ENCODE measurements at places on chromosomes 12 and 14.

DNA sequence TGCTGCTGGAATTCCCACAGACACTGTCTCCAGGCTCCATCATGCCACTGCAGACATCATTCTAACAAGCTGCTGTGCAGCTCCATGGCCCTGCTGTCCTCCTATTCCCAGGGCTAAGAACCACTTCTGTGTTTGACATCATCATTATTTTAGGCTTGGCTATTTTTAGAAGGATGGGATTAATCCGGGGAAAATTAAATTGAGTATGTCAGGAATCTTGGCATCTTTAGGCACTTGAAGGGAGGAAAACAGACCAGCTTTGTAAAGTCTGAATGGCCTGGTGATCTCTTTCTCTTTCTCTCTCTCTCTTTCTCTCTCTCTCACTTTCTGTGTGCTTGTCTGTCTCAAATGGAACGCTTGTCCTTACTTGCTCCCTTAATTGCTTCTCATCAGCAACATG is 568.3 kb upstream of the FLRT2 start:
- no peak for DNase-seq

DNA sequence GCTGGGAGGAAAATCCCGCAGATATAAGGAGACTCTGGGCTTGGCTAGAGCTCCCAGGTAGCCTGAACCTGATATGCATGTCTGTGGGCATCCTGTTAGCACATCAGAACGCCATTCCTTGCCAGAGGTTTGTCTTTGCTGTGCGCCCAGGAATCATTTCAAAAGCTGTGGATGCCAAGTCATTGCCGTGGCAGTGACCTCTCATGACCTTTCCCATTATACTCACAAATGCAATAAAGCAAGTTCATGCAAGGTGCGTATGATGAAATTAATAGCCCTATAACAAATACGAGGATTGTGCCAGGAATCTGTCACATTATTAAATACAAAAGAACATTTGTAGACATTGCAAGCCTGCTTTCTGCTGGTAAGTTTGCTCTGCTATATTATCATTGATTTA is 229.1 kb upstream of the PELI2 start:
- no peak for DNase-seq

DNA sequence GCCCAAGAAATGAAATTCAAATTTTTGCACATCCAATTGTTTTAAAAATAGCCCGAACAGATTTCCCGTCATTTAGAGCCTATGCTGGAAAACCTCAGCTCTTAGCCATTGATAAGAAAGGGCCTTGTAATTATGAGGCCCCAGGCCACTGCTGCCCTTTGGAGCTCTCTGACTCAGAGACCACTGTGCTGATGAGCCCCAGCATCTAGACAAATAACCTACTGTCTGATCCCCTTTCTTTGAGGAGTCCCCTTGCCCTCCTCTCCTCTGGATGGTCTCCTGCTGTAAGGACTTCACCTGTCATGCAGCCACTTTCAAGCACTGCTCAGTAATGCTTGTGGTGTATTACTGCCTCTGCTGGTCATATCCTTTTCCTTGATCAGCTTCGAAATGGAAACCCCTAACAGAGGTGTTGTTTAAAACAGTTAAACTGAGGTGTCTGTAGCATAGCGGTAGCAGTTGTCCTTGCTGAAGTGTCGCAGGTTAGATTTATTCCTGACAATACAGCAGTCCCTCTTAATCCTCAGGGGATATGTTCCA is 159.9 kb upstream of the SRRM4 start:
- DNase-seq: no peak

- DNase-seq: no peak
Measured at GRCh38 chr14:58912287-58912686, 274.5 kb downstream of the DACT1 start.

- no peak for DNase-seq
Measured at GRCh38 chr14:72958548-72958947, 32.3 kb downstream of the DCAF4 start.

DNA sequence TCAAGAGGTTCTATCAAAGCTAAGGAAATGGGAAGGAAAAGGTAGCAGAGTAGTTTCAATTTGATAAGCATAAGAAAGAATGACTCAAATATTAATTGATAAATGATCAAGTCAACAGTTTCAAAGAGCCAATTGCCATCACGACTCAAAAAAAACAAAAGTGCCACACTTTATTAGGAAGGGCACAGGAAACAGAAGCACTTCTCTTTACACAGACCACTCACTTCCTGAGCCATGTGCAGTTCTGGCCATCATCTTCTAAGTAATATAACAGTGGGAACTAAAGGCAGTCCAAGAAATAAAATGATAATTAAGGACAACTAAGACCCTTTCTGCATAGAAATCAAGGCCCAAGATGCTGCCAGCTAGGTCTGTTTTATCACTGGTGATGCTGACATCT is 13.2 kb downstream of the TM7SF3 start:
- no peak for DNase-seq

GRCh38 chr14:71734885-71735284 is 197.3 kb upstream of the RGS6 start:
- no peak for DNase-seq

DNA sequence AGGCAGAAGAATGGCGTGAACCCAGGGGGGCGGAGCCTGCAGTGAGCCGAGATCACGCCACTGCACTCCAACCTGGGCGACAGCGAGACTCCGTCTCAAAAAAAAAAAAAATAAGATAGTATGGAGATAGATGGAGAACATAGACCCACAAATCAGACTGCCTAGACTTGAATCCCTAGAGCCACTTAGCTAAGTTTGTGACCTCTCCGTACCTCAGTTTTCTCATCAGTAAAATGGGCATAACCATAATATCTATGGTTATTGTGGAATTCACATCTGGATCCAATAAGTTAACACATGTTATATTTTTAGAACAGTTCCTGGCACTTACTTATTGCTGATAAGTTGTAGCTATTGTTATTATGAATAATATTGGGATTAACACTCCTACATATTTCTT is 7.2 kb downstream of the PROX2 start:
- no peak for DNase-seq

DNA sequence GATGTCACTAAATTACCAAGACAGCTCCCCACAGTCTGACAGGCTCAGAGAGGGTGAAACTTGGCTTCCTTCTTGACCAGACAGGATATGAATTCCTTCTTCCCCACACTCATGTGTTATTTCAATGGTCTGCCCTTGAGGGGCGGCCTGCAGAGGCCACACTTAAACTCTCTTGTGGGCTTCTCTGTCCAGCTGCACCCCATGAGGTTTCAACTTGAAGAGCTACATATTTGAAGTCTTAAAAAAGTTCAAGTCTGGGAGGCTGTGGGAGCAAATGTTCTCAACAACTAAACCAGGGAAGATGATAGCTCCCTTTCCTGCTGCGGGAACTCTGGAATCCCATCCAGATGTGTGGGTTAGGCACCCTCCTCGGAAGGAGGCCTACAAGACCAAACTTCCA is 98.3 kb downstream of the TTC7B start:
- no peak for DNase-seq

DNA sequence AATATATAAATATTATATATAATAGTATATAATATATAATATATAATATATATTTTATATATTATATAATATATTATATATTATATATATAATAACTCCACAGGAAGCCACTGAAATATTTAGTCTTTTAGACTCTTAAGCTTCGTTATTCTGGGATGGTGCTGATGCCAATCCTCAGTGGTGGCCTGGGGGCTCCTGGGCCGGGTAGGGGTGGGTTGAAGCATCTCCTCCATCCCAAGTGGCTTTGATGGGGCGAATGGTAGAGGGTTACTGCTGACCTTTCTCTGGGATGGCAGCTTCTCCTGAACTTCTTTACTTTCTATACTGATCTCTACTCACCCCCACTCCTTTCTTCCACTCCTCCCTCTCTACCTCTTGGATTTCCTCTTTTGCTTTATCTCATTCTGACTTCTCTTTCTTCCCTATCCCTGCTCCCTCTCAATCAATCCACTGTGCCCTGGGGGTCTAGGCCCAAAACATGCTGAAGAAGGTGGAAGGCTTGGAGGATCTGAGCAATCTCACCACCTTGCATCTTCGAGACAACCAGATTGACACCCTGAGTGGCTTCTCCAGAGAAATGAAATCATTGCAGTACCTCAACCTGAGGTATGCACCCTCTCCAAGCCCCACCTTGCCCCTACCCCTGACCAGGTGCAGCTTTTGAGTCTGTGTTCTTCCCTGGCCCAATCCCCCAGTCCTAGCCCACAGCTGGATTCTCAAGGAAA is 4.8 kb upstream of the ENO2 start:
- no peak for DNase-seq

DNA sequence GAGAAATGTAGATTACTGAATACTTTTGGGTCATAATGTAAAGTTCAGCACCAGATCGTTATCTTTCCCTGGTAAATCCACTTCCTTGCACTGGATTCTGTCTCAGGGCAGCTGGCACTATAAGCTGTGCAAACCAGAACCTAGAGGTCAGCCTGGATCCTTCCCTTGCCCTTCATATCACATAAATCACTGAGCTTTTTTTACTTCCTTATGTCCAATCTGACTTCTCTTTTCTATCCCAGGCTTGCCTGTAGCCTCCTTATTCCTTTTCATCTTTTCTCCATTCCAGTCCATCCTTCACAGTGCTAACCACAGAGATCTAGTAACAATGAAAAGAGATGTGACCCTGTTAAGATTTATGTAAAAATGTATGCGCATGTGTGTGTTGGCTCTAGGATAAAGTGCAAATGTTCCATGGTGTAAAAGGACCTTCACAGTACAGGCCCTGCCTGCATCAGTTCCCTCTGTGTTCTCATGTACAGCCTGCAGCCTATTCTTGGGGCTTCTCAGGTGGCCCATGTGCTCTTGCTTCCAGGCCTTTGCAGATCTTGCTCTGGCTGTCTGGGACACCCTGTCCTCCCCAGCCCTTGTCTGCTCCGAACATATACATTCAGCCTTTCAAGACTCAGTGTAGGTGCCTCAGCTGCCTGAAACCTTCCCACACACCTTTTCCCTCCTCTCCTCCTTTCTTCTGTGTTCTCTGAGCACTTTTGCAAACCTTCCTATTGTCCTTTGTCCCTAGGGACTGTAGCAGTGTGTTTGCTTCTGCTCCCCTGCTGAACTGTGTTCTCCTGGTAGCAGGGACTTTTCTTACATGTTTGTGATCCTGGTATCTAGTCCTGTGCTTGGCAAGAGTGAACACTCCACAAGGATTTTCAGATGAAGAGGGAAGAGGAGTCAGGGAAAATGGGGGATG is 30.0 kb downstream of the PELI2 start:
- no peak for DNase-seq

DNA sequence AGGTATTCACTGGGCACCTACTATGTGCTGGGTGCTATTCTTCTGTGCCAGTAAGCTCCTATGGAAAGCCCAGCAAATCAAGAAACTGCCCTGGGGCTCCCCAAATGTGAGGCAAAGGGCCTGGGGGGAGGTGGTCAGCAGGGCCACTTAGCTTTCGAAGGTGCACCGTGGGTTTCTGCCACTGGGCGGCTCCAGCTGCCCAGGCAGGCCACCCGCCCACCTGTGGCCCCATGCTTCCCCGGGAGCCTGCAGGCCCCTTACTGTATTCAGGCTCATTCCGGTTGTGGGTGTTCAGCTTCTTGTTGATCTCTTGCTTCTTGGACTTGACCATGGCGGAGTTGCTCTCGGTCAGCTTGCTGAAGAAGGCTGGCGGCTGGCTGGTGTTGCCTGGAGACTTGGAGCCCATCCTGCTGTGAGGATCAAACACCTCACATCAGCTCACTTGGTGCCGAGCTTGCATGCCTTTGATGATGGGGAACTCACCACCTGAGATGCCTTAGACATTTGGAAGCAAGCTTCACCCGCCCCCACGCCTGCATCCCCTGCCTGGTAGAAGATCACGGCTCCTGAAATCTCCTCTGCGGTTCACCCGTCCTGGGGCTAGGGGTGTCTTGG is 37.3 kb downstream of the RFLNA start:
- no peak for DNase-seq

DNA sequence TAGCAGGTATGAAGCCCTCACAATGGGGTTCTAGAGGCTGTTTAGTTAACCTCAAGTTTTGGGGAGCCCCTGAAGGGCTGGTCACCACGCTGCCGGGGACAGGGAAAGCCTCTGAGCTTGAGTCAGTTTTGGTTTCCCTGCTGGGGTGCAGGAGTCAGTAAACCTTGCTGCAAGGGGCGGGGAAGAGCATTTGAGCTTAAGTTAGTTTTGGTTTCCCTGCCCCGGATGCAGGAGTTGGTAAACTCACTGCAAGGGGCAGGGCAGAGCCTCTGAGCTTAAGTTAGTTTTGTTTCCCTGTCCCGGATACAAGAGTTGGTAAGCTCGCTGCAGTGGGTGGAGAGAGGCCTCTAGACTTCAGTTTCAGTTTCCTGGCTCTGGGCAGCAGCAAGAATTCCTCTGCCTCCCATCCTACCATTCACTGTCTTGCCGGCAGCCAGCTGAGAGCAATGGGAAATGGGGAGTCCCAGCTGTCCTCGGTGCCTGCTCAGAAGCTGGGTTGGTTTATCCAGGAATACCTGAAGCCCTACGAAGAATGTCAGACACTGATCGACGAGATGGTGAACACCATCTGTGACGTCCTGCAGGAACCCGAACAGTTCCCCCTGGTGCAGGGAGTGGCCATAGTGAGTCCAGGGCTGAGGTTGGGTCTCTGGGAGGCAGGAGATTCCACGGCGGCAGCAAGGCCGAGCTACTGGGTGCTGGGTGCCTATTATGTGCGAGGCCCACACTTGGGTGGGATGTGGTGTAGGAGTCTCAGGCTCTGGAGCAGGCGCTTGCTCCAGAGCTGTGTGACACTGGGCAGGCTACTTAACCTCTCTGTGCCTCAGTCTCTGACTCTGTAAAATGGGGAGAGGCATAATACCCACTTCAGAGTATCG is at the start of gene OAS2:
TSS of gene OAS2 (plus strand) at position 357 of the 878 bp plus-strand sequence. CDS start at position 447, 90 bp downstream.
- peak; percentile 40 for DNase-seq

GRCh38 chr12:43766291-43766690 is 7.5 kb downstream of the IRAK4 start:
- DNase-seq: no peak

DNA sequence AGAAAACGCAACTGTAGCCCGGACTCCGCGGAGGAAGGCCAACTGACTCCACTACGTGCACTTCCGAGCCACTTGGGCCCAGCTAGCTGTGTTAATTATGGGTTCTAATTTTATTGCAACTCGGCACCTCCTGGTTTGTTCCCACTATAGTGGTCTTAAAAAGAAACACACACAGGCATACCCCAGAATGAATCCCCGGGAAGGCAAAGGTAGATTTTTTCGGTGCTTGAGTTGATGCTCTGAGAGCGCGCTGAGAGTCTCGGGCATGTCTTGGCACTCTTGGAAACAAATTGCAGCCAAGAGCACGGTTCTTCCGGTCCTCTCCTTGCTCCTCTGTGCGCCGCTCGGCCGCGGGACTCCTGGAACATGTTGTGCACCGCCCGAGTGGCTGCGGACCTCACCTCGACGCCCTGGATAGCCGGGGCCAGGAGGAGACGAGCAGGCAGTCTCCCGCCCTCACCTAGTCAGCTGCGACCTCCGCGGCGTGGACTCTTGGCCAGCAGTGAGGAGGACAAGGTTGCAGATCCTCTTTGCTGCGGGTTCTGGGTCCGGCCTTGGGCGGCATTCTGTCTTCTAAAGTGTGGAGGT is 6.8 kb upstream of the PAX9 start:
- no peak for DNase-seq

- no peak for DNase-seq
Measured at GRCh38 chr12:86796550-86796949, 540.4 kb upstream of the MGAT4C start.

Measured in amygdala (tissue), 56 donors.